ENCODE measurements at places on chromosomes 6 and 20. TPM values are rescaled to one million over a fixed set of nuclear protein-coding genes. Genes with fewer than 3 reads are reported as not detected.

DCDC2 gene
- not detected for total RNA-seq

GSTA2 gene
- total RNA-seq = not detected

RPRD1B gene
- 34.3 TPM for total RNA-seq

TFB1M gene
- total RNA-seq = 34.9 TPM

PREX1 gene
- 152 TPM for total RNA-seq

CFAP61 gene
- not detected for total RNA-seq

POPDC3 gene
- total RNA-seq = not detected

ZNF165 gene
- total RNA-seq = 0.84 TPM

STMND1 gene
- not detected for total RNA-seq

CST2 gene
- not detected for total RNA-seq

WFDC12 gene
- total RNA-seq = not detected

ADGRF5 gene
- total RNA-seq = not detected

SIRPB2 gene
- total RNA-seq = not detected

AVP gene
- not detected for total RNA-seq

GPX5 gene
- total RNA-seq = not detected

TFAP2C gene
- not detected for total RNA-seq

GHRH gene
- not detected for total RNA-seq
